ENCODE measurements at places on chromosomes 1 and 21.
A peak's percentile ranks its signal among the peaks of the same experiment; 100 is the strongest.

DNA sequence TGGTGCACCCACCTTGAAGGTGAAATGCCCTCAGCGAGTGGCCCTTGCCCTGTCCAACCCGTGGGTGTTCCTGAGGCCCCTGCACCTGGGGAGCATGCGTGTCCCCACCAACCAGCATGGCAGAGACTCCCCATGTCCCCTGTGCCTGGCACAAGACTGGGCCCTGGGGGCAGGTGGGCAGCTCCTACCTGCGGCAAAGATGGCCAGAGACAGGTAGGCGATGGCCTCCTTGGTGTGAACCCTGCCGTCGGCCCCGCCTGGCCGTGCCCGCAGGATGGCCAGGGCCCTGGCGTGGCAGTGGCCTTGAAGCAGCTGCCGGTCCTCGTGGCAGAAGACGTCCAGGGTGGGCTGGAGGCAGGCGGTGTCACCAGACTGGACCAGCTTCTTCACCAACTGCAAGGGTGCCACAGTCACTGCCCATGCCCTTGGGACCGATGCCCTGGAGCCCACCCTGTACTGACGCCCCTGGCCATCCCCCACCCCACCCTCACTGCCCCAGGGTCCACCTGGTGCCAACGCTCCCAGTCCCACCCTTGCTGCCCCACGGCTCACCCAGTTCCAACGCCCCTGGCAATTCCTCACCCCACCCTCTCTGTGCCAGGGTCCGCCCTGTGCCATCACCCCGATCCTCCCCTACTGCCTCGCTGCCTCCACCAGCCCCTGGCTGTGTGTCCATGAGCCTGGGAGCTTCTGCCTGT lies 15.7 kb downstream of the TTC34 start:
- DNase-seq: no peak

DNA sequence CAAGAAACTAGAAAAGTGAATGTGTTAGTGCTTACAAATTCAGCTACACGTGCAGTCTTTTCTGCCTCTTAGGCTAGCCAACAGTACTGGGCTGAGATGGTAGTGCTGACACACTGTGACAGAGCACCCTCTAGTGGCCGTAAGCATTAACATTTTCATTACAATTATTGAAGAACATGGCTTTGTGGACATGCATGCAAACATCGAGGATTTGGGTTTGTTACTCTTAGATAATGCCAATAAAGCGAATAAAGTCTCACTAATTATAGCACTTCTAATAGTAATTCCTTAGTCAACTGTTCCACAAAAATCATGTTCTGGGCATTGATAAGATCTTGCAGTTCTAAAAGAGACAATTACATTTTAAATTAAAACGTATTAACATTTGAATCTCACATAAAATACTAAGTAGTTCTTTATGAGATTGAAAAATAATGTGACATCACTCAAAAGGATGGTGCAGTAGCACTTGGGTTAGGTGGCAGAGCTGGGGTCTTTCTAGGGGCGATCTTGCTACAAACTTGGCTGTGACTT lies 47.1 kb downstream of the MYSM1 start:
- peak; percentile 76 for DNase-seq

DNA sequence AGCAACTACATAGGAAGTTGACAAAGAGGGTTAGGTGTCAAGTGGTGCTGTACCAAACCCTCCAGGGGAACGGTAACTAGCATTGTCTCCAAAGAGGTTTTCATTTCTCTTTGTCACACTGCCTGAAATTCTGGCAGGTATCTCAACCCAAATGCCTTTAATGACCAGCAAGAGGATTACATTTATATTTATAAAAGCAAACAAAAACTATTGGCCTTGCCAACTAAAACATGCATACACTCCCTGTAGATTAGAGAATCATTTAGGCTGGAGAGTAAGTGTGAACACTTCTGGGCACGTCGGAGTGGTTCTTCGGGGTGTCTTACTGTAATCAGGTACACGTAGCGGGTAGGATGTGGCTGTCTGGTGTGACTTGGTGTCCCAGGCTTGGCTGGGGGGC lies 84.9 kb downstream of the VPS26C start:
- no peak for DNase-seq

GRCh38 chr1:41371630-41372599 lies 10.7 kb downstream of the FOXO6 start:
- DNase-seq: no peak

DNA sequence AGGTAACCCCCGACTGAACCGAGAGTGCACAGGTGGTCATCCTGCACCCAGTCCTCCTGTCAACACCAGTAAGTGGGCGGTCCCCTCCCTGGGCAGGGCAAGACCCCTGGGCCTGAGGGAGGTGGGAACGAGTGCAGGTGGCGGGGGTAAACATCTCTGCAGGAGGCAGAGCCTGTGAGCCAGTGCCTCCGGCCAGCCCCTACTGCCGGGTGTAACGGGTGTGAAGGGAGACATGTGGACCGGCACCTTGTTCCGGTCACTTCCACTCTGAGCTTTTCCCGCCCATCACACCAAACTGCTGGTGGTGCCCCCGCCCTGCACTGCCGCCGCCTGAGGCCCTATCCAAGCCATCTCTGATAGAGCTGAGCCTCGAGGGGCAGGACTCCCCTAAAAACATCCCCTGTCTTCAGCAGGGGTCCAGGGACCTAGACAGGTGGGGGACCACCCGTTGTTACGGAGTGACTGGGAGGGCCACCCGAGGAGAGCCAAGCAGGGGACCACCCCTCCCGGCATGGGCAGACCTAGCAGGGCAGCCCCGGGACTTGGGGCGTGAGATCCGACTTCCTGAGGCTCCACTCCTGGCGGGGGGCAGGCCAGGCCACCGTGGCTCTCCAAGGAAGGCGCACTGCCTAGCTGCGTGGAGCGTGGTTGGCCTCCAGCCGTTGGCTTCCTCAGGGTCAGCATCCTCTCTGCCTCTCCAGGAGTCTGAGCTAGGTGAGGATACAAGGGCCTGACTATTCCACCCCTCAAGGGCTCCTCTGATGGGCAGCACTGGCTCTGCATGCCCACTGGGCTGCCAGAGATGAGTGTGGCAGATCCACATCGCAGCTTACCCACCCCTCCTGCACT lies 43.8 kb upstream of the LBR start:
- no peak for DNase-seq

Measured in activated CD4-positive, alpha-beta T cell treated with anti-CD3 and anti-CD28 coated beads, Interleukin-2, amount 10 ng/mL, durations not matched to agents 7 days and 5 days (primary cell).